ENCODE measurements at places on chromosomes 5 and 9. TPM values are rescaled to one million over a fixed set of nuclear protein-coding genes. Genes with fewer than 3 reads are reported as not detected.

The NIPSNAP3A gene
- total RNA-seq, result 103 TPM

The PLGRKT gene
- total RNA-seq, result 25.2 TPM

GRCh38 chr9:98924946-98925820 lies 18.5 kb upstream of the COL15A1 start:
- no peak for DNase-seq

The PTPN3 gene
- total RNA-seq, result 7.8 TPM

GRCh38 chr5:139226131-139226530 lies 28.0 kb upstream of the SIL1 start:
- DNase-seq, result no peak

DNA sequence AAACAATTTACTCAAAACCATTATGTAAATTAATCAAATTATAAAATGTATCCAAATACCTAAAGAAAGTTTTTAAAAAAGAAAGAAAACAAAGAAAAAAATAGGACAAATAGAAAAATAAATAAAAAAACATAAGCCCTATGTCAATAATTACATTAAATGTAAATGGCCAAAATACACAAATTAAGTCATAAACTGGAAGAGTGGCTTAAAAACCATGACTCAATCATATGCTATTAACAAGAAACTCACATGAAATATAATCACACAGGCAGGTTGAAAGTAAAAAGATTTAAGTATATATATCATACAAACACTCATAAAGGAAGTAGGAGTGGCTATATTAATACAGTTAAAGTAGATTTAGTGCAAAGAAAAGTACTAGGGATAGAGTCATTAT lies 95.3 kb downstream of the PRELID2 start:
- no peak for DNase-seq

- DNase-seq, result peak; percentile 30
These were observed 133.1 kb upstream of the FBXL7 start for GRCh38 chr5:15366676-15367391.

The FAM13B gene
- 13.9 TPM for total RNA-seq

- peak; percentile 32 for DNase-seq
These were observed 204.9 kb downstream of the CHSY3 start for GRCh38 chr5:130109152-130109551.

Data from A172 (cell line).